ENCODE measurements at places on chromosomes 2 and 18. TPM values are rescaled to one million over a fixed set of nuclear protein-coding genes. Genes with fewer than 3 reads are reported as not detected.

- no peaks in the 10 kb centered on the region for H3K27me3 ChIP-seq
- H3K4me1 ChIP-seq = peaks cover 11% of the 10 kb centered on the region
- H3K36me3 ChIP-seq = peaks cover 12% of the 10 kb centered on the region
- H3K27ac ChIP-seq = no peak overlapping the region
- DNase-seq = no peak
- H3K4me3 ChIP-seq = no peak overlapping the region
These were observed 45.1 kb downstream of the HS6ST1 start for GRCh38 chr2:128273469-128274081.

DNA sequence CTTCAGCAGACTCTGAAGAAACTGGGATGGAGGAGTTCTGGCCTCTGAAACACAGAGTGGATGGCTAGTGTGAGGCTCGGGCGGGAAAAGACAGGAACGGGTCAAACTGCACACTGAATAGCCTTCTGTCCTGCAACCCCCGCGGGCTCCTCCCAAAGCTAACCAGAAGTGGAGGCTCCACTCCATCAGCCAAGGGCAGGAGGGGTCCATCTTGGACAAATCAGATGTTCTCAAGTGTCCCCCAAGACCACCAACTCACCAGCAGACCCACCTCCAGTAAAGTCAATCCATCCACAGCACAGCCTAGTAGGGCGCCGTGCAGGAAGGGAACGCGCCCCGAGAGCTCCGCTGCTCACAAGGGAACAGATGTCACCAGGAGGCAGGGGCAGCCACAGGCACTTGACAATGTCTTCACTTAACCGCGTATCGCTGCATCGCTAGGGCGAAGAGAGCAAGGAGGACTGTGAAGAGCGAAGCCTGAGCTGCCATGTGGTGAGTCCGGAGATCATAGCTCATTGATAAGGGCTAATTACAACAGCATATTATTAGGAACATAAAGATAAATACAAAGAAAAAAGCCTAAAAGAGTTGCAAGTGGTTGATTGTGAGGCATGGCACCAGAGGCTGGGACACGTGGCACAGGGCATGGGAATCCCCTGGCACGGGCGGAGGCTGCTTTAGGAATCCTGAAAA is 494.6 kb upstream of the MYT1L start:
- no peak for DNase-seq
- no peaks in the 10 kb centered on the region for H3K36me3 ChIP-seq
- no peak overlapping the region for H3K27ac ChIP-seq
- no peaks in the 10 kb centered on the region for H3K4me1 ChIP-seq
- no peak overlapping the region for H3K4me3 ChIP-seq
- peaks cover 21% of the 10 kb centered on the region for H3K27me3 ChIP-seq

- H3K27ac ChIP-seq = no peak overlapping the region
- peaks cover 8% of the 10 kb centered on the region for H3K4me1 ChIP-seq
- H3K27me3 ChIP-seq = no peaks in the 10 kb centered on the region
- no peak overlapping the region for H3K4me3 ChIP-seq
- H3K36me3 ChIP-seq = no peaks in the 10 kb centered on the region
These were observed 263.6 kb upstream of the HNMT start for GRCh38 chr2:137700681-137701080.

- H3K27ac ChIP-seq = no peak overlapping the region
- H3K36me3 ChIP-seq = peaks cover 69% of the 10 kb centered on the region
- H3K4me3 ChIP-seq = no peak overlapping the region
These were observed 202.4 kb upstream of the RAB12 start for GRCh38 chr18:8406868-8407250.

- H3K27me3 ChIP-seq = no peaks in the 10 kb centered on the region
- H3K36me3 ChIP-seq = no peaks in the 10 kb centered on the region
- no peak for DNase-seq
- H3K4me3 ChIP-seq = no peak overlapping the region
- H3K27ac ChIP-seq = no peak overlapping the region
- peaks cover 40% of the 10 kb centered on the region for H3K4me1 ChIP-seq
These were observed 248.0 kb upstream of the TANK start for GRCh38 chr2:160912276-160912675.

DNA sequence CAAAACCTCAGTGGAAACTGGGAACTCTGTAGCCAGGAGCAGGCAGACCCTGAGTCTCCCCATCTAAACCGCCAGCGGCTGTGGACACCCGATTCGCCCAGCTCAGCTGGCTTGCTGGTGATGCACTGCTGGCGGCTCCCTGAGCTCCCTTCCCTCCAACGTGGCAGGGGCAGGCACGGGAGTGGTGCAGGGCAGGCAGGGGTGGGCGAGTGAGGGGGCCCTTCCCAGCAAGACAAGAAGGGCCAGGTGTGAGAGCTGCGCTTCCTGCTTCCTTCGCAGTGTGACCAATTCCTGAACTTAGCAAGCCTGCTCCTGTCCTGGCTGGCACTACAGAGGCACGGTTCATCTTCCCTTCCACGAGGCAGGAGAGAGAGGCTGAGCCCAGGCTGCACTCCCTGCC is 12.3 kb upstream of the SEMA4C start:
- peaks cover 45% of the 10 kb centered on the region for H3K4me1 ChIP-seq
- DNase-seq = no peak
- no peaks in the 10 kb centered on the region for H3K27me3 ChIP-seq
- H3K4me3 ChIP-seq = no peak overlapping the region
- H3K36me3 ChIP-seq = no peaks in the 10 kb centered on the region

- H3K27ac ChIP-seq = no peak overlapping the region
- no peaks in the 10 kb centered on the region for H3K4me1 ChIP-seq
- H3K27me3 ChIP-seq = no peaks in the 10 kb centered on the region
- no peaks in the 10 kb centered on the region for H3K36me3 ChIP-seq
These were observed 123.8 kb downstream of the ERBB4 start for GRCh38 chr2:212414767-212415211.

DNA sequence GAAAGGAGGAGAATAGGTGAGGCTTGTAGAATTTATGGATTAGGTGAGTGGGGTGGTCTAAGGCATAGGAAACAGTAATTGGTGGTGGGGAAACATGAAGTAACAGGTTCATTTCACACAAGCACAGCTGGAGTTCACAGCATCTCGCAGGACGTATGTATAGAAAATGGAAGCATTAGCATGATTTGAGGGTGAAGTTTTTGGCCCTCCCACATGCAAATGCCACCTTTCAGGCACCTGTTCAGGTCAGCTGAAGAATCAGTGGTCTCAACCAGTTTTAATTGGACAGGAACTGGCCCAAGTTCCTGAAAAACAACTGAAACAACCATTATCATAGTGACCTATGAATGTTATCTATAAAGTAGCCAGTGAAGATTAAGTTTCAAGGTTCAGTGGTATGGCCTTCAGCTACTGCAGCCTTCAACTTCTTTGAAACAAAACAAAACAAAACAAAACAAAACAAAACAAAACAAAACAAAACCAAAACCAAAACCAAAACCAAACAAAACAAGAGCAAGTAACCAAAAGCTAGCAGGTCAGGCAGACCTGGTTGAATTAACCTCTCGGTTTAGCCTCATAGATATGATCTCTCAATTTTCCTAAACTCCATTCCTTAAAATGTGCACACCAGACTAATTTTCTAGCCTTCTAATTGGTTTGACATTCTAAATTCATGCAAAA is 102.1 kb upstream of the SPHKAP start:
- no peak for DNase-seq
- no peak overlapping the region for H3K27ac ChIP-seq
- no peaks in the 10 kb centered on the region for H3K36me3 ChIP-seq
- no peaks in the 10 kb centered on the region for H3K27me3 ChIP-seq
- no peaks in the 10 kb centered on the region for H3K4me1 ChIP-seq

- peaks cover 31% of the 10 kb centered on the region for H3K36me3 ChIP-seq
- no peaks in the 10 kb centered on the region for H3K27me3 ChIP-seq
- H3K4me1 ChIP-seq = no peaks in the 10 kb centered on the region
- H3K4me3 ChIP-seq = no peak overlapping the region
- no peak for DNase-seq
These were observed 33.9 kb downstream of the COX7A2L start for GRCh38 chr2:42327125-42327524.

DNA sequence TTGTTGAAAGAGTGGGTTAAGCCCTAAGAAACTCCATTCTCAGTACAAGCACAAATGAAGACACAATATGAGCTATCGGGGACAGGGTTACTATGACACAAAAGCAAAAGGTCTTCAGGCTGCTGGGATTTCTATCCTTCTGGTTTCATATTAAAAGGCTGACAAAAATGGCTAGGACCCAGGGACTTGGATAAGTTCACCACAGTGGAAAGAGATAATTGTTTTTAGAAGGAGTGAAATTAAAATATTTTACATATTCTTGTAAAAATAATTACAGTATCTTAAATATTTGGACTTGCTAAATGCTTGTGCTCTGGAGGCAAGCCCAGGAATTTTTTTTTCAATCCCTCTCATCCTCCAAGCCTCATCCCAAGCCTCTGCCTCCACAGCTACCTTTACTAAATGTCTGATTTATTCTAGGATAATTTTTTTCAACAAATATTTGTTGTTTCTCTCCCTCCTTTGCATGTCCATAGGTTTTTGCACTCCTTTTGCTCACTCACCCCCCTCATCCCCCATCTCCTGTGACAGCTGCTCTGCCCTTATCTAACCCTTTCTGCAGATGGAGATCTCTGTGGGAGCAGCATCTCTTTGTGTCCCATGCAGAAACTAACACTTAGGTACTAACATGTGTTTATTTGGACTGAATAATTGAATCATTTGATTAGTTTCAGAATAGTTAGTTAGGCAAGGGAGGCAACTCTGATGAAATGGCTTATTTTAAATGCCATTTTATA is 47.8 kb upstream of the NABP1 start:
- H3K4me1 ChIP-seq = no peaks in the 10 kb centered on the region
- no peaks in the 10 kb centered on the region for H3K27me3 ChIP-seq
- H3K36me3 ChIP-seq = no peaks in the 10 kb centered on the region
- no peak overlapping the region for H3K4me3 ChIP-seq
- H3K27ac ChIP-seq = no peak overlapping the region

DNA sequence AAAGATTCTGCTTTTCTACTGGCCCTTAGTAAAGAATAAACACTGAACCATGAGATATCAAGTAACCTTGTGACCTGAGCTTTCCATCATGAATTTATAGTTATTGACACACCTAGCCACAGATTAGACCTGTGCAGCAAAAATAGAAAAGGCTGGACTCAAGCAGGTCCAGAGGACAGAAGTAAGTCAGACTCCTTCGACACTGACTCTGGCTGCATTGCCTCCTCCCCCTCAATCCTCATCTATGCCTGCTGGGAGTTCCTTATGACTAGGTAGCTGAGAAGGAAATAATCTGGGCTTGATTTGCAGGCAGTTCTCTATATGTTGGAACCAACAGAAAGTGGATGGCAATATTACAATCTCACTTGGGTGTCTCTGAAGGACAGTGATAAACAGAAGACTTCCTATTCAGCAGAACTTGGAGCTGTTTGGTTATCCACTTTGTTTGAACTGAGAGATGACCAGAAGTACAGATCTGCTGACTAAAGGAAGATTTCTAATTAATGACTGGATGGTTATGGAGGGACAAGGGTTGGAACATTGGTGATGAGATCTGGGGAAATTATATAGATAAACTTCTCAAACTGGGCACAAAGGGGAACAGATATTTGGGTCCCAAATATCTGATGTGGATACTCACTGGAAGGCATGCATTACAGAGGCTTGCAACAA is 39.4 kb downstream of the ARID5A start:
- no peak overlapping the region for H3K27ac ChIP-seq
- DNase-seq = no peak
- no peaks in the 10 kb centered on the region for H3K4me1 ChIP-seq
- H3K4me3 ChIP-seq = no peak overlapping the region

- no peak for DNase-seq
- no peak overlapping the region for H3K4me3 ChIP-seq
- no peaks in the 10 kb centered on the region for H3K36me3 ChIP-seq
These were observed 22.8 kb downstream of the PRKCE start for GRCh38 chr2:45674035-45674816.

The INHBB gene
- total RNA-seq = 3.2 TPM

The SLC5A7 gene
- not detected for total RNA-seq

The C2orf78 gene
- not detected for total RNA-seq

The PER2 gene
- 3.4 TPM for total RNA-seq

The VIT gene
- total RNA-seq = 8.5 TPM

The SKA1 gene
- total RNA-seq = 0.44 TPM

The DPYSL5 gene
- not detected for total RNA-seq

The ACADL gene
- total RNA-seq = 1.3 TPM

The CDH20 gene
- not detected for total RNA-seq

Data from left ventricle myocardium inferior (tissue), 1 donor.